ENCODE measurements at places on chromosomes 13 and 19.

DNA sequence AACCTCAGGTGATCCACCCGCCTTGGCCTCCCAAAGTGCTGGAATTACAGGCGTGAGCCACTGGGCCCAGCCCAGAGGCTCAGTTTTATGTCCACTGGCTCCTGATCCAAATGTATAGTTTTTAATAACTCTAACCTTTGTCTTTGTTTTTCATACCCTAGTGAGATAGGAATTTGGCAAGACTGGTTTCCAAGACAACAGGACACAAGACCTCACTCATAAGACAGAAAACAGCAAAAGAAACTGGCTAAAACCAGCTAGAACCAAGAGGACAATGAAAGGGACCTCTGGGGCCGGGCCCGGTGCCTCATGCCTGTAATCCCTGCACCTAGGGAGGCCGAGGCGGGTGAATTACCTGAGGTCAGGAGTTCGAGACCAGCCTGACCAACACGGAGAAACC is 27.6 kb downstream of the CPT1C start:
- peak; percentile 45 for DNase-seq

DNA sequence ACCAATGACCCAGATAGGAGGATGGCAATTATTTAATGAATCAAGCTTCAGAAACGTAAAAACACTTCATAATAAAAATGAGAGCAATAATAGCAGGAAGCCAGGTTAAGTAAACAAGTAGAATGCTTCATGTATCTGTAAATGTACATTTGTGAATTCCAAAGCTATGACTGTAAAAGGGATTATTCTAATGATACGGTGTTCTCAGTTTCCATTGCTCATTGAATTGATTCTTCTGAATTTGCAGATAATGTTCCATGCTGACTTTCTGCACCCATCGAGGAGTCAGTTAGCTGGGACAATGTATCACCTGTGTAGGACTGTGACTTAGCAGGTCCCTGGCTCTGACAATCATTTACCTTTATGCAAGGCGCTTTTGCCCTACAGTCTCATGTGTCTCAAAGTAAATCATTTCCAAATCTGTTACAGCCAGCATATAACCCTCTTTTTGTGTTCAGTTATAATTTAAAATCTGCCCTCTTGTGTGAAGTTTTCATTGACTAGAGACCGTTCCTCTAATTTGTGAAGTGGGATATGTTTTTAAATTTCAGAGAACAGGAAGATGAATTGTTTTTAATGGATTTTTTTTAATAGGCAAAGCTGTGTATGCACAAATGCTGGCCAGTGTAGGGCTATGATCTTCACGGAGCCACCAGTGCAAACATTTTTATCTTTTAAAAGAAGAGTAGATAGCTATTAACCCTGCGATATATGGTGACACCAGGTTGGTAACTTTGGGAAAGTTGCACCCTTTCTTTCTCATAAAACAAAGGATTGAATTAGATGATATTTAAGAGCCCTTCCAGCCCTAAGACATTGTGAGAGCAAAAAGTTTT is 267.1 kb downstream of the KLF5 start:
- peak; percentile 42 for DNase-seq

GRCh38 chr13:113216254-113217048 is 7.0 kb downstream of the CUL4A start:
- peak; percentile 80 for DNase-seq

DNA sequence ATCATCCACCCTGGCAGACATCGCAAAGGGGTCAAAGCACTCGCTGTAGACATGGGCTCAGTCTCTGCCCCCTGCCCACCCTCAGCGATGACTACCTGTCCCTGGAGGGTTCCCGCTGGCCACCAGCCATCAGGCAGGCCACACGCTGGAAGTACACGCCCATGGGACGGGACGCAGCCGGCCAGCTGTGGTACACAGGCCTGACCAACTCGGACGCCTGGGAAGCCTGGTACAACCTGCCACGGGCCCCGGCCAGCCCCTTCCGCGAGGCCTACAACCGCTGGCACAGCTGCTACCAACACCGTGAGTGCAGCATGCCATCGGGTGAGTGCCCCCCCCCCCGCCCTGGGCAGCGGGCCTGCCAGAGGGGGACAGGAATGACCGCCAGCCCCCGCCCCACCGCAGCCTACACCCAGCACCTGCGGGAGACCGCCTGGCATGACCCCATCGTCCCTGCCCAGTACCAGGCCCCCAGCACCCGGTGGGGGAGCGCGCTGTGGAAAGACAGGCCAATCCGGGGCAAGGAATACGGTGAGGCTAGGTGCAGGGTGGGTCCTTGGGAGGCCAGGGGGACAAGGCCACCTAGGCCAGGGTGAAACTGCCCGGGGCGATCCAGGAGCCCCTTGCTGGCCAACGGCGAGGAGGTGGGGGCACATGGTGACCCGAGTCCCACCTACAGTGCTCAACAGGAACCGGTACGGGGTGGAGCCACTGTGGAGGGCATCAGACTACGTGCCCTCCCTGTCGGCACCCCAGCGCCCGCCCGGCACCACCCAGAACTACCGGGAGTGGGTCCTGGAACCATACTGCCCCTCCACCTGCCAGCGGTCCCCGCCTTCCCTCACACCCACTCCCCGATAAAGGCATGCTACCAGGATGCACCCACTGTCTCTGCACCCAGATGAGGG is 4.4 kb downstream of the TEKTIP1 start:
- DNase-seq = no peak

DNA sequence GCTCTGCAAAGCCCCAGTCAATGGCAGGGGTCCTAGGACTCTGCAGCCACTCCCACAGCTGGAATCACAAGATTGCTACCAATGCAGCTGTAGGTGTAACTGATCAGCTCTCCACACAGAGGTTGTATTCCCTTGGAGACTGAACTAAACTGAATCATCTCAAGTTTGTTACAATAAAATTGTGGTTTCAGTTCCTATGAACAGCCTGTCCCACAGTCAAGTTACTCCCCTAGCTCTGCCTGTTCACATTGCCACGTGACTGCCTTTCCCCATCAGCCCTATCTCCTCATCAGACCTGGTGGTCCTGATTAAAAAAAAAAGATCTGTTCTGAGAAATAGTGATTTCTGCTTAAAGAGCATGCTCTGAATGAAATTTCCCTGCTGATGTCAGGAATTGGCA is 287.9 kb upstream of the NBEA start:
- peak; percentile 5 for DNase-seq
